ENCODE measurements at places on chromosomes 7 and 10.

DNA sequence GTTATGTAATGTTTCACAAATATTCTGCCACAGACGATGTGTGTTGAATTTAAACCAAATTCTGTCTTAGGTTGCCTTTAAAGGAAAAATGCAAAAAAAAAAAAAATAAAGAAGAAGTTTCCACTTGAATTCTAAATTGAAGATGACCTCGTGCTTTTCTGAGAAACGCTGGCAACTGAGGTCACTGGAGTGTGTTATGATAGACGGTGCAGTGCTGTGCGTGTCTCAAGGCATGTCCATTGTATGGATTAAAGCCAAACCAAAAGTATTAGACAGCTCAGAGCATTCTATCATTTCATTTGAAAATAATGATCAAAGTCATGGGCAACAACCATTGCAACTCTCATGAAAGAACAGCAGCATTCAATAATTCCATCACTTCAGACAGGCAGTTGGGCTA is 483.9 kb downstream of the GRM8 start:
- DNase-seq = no peak

- no peak for DNase-seq
Measured at GRCh38 chr7:1717095-1717483, 47.0 kb downstream of the ELFN1 start.

DNA sequence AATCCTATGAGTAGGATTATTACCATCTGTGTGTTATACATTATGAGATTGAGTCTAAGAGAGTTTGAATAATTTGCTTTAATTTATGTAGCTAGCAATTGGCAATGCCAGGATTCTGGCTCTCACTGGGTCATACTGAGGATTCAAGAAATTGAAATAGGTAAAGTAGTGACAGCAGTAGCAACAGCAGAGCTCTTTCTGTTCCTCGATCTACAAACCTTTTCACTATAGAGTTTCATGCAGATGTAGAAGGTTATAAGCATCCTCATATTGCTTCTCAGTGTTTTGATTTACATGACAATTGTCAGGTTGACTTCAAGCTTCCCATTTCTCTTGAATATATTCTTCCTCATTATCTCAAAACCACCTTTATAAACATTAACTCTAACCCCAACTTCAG is 294.1 kb upstream of the CSTF2T start:
- no peak for DNase-seq

DNA sequence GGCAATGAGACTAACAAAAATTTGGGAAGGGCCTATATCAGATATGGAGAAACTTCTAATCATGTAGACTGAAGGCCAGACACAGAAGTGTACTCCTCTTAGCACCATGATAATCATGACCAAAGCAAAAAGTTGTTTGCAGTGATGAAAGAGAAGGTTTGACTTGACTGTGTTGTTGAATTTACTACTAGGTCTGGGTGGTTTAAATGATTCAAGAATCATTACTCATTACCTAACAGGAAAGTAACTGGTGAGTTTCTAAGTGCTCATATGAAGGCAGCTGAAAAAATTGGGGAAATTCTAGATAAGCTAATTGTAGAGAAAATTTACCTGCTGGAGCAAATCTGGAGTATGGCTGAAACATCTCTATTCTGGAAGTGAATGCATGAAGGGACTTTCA is 451.5 kb upstream of the SORCS1 start:
- DNase-seq = no peak

DNA sequence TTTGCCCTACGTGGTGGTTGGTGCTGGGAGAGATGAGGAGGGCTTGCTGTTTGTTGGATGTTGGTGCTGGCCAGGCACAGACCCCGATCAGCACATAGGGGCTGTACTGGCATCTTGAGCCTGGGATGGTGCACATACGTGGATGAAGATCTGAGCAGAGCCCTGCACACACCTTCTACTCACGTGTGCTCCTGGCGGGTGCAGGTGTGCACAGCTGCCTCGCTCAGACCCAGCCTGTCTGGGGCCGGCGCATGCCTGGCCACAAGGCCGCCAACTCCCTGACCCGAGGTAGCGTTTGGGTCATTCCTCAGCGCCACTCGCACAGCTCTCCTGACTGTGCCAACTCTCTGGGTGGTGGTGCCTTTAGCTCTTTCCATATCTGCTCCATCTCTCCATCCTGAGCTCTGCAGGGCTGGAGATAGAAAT is 18.6 kb downstream of the PALD1 start:
- no peak for DNase-seq

DNA sequence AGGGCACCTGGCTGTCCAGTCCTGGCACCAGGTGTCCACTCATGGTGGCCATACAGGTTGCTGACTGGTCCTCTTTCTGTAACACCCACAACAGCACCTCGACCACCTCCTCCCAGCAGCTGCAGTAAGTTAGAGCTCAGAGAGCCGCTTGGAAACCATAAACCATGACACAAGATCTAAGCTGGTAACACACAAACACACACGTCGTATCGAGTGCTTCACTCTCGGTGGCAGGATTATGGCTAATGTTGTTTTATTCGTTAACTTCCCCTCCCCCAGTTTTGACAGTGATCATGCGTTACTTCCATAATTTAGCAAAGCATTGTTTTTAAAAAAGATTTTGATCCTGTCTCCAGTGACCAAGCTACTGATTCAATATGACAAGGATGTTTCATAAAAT is 59.7 kb downstream of the CAMK2B start:
- DNase-seq = no peak

DNA sequence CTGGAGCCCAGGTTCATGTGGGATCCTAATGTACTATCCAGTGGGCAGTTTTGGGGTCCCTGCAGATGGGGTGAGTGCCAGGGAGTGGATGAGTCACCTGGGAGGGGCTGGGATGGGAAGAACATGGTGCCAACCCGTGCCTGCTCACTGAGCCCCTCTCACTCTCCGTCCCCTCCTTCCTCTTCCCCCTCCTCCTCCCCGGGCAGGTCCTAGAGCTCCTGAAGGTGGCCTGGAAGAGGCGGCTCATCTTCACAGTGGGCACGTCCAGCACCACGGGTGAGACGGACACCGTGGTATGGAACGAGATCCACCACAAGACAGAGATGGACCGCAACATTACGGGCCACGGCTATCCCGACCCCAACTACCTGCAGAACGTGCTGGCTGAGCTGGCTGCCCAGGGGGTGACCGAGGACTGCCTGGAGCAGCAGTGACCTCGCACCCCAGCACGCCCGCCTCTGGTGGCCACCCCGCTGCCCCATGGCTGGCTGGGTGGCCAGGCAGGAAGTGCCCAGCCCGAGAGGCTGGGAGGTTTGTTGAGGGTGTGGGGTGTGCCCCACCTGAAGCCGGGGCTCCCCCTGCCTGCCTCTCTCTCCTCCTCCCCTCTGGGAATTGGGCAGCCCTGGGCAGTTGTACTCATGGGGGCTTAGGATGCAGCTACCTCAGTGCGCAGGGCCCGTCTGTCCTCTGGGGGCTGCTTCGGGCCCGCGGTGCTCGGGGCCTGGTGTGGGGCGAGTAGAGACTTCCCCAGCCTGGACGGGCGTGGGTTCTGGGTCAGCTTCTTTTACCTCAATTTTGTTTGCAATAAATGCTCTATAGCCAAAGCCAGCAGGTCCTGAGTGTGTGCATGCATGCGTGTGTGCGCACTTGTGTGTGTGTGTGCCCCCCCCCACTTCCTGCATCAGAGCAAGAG is 4.9 kb upstream of the UPK3B start:
- DNase-seq = peak; percentile 3

DNA sequence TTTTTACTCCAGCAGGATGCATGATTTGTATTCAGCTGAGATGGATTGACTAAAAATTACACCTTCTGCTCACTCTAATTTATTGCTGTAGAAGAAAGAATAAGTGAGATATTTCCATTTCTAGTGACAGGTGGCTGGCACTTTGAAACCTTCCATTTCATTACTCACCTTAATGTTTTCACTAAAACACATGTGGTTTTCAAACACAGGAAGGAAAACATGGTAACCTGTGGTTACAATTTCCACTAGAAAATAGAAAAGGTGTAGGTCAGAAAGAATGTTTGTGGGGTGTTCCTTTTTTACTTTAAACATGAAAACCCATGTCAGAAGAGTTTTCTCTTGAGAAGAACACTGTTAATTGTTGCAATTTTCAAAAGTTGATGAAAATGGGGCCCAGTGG is 12.0 kb upstream of the PRKCQ start:
- DNase-seq = no peak

GRCh38 chr7:7315851-7316250 is 133.5 kb downstream of the C1GALT1 start:
- no peak for DNase-seq

DNA sequence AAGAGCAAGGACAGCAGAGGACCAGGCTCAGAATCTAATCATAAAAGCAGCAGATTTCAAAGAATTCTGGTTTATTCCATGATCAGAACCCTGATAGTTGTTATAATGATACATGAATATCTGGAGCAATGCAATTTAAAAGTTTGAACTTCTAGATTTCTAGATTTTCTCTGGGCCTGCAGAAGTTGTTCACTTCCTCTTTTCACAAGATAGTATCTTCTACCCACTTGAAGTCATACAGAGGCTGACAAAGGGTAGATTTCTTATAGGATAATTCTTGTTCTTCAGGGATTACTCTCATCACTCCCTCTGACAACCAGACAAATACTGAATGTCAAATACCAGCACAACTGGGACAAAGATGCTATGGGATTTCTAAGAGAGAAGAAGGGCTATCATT is 320.0 kb upstream of the ETV1 start:
- DNase-seq = no peak

GRCh38 chr10:75016325-75016724 is 95.1 kb upstream of the SAMD8 start:
- no peak for DNase-seq

DNA sequence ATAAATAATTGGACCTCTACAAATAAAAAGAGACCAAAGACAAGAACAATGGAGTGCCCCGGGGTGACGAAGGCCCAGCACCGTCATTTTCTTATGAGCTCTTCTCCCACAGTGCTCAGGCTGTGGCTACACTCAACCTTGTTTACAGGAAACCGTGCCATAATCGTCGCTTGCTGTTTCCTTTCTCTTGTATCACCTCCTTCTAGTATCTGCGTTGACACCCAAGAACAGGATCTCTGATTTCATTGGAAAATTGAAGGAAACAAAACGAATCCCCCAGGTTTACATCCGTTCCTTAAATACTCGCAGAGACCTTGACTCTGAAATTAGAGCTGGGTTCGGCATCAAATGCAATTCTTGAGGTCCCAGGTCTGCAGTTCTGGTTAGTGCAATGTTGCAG is 1.7 kb upstream of the IGFBP3 start:
- DNase-seq = no peak

- DNase-seq = no peak
Measured at GRCh38 chr10:101650863-101651262, 44.1 kb downstream of the FBXW4 start.

- no peak for DNase-seq
Measured at GRCh38 chr10:51092402-51092801, 18.1 kb downstream of the PRKG1 start.

GRCh38 chr10:118557946-118558345 is 37.5 kb downstream of the PRLHR start:
- DNase-seq = no peak

DNA sequence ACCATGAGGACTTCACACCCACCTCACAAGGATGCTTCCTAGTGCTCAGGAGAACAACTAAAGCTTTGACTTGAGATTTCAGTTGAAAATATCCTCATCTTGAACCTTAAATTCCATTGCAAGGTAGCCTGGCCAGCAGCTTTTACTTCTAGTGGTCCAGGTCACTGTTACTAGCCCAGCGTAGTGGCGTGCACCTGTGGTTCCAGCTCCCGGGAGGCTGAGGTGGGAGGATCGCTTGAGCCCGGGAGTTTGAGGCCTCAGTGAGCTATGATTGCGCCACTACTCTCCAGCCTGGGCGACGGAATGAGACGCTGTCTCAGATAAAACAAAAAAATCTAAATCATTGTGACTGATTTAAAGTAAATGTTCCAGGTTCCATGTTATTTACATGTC is 28.3 kb upstream of the PRKAR1B start:
- no peak for DNase-seq

DNA sequence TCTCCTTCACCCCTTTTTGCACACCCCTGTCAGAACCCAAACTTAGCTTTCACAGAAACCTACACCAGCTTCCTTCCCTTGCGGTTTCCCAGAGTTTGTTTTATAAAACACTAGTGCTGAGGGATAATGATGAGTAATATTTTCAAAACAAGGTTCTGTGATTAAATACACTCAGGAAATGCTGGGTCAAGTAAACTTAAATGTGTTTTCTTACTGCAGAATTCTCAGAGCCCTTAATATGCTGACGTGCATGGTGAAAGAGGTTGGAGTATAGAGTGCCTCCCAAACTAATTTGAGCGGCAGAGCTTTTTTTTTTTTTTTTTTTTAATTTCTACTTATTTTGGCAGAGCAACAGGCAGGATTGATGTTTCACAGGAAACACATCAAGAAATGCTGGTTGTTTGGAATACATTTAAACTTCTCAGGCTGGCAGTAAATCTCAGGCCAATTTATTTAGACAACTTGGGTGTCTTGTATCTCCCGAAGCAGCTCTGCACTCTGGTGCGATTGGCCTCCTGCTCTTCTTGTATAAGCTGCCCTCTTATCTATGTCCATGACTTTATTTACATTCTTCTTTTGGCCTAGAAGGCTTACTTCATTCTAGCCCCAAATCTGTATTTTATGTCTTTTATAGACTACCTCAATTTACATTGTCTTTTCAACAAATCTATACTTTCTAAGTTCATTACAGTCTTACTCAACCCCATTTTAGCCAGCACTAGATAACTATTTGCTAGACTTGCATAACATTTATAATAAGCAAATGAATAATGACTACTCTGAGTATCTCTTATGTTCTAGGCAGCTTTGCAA is 165.4 kb downstream of the BMPER start:
- no peak for DNase-seq

GRCh38 chr7:27739301-27739908 is 557 bp upstream of the TAX1BP1 start:
- DNase-seq = no peak

All from HEK293T (cell line).